ENCODE measurements at places on chromosomes 5 and 9.

DNA sequence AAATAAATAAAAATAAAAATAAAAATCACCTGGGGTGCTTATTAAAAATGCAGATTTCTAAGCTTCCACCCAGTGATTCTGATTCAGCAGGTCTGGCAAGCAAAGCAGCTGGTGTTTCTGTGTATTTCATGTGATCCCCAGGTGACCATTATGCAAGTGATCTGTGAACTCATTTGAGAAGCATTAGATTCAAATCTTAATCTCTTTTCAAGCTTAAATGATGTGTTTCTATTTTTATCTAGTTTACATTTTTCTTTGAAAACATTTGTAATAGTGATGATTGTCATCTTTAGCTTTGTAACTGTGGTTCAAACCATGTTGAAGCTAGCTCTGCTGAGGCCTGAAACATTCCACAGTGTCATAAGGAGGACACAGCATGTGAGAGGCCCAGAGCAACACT lies 804.8 kb upstream of the ZNF608 start:
- DNase-seq, result no peak

DNA sequence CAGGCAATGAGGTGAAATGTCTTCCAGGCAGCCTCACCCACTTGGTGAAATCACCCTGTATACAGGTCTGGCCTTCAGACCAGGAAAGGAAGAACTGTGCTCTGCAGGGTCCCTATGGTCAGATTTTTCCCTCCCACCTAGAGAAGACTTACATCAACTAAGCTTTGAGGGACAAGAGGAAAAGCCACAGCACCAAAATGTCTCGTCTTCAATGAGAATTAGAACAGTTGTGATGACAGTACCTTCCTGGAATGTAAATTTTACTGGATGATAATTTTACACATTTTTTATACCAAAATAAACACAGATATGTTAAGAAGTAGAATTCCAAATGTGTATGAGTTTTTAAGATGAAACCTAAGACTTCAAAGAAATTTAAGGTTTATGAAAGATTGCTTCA lies 283.9 kb downstream of the SPOCK1 start:
- DNase-seq, result no peak

- DNase-seq, result no peak
Measured at GRCh38 chr5:28710360-28710759, 1672.0 kb upstream of the CDH9 start.

DNA sequence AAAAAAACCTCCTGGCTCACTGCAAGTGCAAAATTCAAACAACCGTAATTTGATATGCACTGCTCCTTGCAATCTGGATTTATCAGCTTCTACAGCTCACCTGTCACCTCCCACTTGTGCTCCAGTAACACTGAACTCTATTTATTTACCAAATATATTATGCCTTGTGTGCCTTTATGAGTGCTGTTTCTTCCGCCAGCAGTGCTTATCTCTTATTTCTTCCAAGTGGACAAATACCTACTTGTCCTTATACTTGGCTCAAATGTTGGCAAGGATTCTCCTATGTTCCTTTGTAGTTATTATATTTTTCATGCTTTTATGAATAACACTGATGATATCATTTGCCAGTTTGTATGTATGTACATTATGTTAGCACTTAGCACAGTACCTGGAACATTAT lies 145.7 kb upstream of the ARRDC3 start:
- no peak for DNase-seq

GRCh38 chr5:131406076-131406475 lies 142.2 kb downstream of the CDC42SE2 start:
- no peak for DNase-seq

DNA sequence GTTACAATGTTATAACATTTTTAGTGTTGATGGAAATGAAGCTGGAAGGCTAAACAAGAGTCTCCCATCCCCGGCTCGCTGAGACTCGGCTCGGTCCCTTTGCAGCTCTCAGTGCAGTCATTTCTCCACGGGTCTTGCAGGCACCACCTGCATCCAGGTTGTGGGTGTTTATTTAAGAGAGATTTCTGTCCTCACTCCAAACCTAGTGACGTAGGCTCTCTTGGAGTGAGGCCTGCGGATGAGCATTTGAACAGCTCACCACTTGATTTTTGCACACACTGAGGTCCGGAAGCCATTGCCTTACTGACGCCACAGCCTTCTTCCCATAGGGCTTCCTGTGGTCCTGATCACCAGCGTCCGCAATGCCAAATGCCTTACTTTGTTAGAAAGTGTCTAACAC lies 197.7 kb upstream of the OTULINL start:
- DNase-seq, result no peak

DNA sequence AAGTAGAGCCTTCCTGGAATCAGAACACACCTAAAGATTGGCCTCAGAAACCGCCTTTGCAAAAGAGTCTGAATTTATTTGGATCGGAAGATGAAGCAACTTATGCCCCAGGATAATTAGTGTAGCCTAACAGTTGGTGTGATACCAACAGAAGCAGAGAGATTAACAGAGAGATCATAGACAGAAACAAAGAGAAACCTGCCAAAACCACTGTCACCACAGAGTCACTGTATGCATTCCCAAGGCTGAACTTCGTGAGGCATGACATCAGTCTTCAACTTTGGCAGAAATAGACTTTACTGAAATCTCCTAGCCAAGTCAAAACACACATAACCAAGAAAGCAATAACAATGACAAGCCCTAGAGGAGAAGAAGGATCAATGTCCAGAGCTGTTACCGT lies 361.8 kb downstream of the ELAVL2 start:
- no peak for DNase-seq

GRCh38 chr5:2879701-2880100 lies 128.2 kb upstream of the IRX2 start:
- DNase-seq, result no peak

GRCh38 chr9:137439158-137439714 lies 1.9 kb downstream of the ENTPD8 start:
- no peak for DNase-seq

DNA sequence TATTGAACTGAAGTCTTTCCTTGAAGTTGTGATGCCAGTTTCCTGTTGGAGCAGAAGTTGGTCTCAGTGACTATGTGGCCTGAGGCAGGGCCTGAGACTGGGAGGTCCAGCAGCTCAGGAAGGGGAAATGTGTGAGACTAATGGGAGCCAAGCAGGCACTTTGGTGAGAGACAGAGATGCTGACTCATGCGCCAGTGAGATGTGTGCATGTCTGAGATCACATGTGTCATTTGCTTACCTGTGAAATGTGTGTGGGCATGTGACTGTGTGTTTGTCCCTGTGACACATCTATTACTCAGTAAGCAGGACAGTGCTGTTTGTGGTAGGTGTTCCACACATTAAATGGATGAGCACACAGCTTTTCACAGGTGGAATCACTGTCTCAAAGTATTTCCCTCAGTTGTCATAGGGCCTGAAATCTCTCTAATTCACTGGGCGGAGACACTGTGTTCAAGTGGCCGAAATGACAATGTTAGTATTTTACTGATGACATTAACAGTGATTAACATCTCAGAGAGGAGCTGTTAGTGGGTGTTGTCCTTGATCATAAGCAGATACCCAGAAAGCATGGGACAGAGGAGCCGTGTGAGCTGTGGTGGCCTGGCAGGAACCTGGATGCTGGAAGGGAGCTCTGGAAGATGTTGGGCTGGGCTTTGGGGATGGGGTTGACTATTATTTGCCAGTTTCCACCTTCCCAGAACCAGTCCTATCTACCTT lies 7.4 kb downstream of the NPR2 start:
- peak; percentile 29 for DNase-seq

DNA sequence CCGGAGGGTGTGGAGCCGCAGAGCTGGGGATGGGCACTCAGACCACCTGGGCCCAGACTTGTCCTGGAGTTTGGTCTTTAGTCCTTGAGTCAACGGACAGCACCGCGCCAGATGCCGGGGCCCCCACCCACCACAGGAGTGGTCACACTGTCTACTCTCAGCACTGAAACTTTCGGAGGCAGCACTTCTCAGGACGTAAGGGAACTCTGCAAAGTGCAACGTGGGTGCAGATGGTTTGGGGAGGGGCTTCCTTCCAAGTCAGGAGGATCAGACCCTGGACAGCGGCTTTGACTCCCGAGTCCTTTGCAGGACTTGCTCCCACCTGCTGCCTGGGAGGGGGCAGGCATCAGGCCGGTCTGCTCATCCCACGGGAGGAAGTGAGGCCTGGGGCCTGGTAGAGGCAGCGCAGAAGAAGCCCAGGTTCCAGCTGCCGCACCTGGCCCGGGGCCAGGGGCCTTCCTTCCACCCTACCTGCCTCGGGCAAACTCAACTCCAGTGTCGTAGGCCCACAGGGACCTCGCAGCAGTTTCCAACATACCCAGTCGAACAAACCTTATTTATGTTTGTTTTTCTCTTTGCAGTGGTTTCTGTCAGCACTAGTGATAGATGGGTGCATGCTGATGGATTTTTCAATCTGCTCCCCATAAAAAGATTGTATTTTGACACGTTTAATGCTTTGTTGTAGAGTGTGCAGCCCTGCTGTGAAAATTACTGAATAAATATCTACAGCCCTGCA lies 149.8 kb upstream of the PPP1R26 start:
- no peak for DNase-seq

DNA sequence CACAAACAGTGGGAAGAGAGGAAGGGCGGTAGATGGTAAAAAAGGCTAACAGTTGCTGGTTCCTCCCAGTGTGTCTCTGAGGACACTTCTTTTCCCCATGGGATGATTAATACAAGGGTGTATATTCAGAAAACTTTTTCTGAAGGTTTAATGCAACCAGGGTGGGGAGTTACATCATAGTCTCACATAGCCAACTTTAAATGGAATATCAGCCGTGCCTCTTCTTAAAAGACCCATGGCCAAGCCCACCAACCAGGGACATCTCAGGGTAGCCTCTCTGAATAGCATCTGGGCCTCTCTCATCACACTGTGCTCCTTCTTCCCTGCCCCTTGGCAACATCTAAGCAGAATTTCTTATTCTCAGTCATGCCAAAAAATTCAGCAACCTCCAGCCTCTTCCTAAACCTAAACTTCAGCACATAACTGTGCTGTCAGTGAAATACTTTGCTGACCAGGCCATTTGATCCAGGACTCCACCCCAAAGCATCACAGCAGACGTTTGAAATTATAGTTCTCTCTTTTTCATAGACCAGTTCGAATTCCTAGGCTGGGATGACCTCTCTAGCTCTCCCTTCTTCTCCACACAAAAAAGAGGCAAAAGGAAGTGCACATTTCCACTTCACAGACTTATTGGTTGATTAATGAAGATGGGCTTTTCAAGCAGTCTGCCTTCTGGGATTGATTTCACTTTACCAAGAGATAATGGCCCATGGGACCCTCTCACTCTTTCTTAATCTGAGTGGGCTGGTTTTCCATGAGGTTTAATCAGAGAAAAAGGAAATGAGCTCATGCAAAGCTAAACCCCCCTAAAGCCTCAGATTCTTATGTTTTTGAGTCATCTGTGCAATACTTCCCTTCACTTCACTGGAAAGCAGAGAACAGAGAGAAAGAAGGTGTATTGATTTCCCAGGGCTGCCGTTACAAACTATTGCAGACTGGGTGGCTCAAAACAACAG lies 85.1 kb upstream of the RAI14 start:
- DNase-seq, result no peak

DNA sequence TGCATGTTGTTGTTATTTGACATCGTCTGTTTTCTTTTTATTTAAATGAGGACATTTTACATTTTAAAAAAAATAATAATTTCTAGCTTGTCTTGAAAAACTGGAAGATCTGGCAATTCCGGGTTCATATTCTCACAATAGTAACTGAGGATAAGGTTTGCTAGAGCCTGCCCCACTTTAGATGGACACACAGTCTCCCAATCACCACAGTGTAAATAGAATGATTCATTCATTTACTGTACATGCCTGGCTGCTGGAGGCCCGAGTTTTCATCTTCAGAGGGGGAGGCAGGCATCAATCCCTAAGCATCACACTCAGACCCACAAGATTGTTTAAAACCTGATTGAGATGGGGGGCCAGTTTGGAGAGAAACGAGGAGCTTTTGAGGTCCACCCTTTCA lies 2039.7 kb upstream of the WWC1 start:
- DNase-seq, result no peak

DNA sequence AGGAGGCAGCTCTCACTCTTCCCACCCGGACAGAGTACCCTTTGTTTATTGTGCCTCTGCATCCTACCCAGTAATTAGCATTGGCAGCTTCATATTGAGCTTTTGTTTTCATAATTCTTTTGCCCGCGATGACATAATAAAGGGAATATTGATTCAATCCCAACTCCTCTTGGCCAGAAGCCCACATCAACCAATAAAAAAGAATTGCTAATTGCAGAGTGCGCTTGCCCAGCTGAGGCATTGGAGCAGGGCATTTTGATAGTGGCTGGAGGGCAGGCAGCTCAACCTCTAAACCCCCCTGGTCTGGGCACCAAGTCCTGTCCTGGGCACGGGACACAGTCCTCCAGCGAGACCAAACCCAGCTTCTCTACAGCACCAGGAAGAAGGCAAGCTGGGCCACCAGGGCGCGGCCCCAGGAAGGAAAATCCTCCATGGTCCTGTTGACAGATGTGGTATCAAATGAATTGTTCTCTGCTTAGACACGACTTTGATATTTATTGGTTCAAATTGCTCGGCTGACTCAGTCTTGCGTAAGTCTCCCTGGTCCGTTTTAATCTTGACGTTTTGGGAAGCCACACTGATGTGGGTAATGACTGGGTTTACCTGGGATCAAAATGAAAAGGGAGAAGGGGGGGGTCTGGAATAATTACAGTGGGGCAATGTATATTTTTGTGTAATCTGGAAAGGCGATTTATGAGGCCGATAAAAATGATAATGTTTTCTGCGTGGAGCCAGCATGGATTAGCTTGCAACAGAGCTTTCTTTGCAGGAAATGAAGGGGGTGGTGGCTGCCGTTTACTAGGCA lies 220.7 kb upstream of the MSX2 start:
- no peak for DNase-seq

GRCh38 chr9:15286161-15286821 lies 20.7 kb downstream of the TTC39B start:
- DNase-seq, result no peak

- DNase-seq, result no peak
Measured at GRCh38 chr9:35274993-35275392, 113.2 kb downstream of the UNC13B start.

- no peak for DNase-seq
Measured at GRCh38 chr5:73278693-73279092, 105.7 kb downstream of the TMEM174 start.

GRCh38 chr5:143484601-143485000 lies 81.1 kb upstream of the NR3C1 start:
- no peak for DNase-seq

DNA sequence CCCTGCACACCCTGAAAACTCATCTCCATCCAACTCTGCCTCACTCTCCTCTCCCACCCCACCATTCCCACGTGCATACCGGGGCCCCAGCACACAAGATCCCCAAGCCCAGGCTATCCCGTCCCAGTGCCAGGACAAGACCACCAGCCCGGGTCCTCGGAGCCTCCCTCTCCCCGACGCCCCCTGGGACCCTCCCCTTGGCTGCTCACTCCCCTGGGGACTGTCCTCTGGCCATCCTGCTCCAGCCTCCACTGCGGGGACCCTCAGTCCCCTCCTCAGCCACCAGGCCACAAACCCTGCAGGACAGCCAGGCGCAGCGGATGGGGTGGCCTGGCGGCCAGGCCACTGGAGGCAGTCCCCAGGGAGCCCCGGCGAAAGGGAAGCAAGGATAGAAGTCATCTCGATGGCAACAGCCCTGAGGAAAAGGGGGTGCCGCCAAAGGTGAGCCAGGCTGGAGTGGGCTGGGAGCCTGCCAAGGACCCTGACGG lies 62.8 kb downstream of the C9orf50 start:
- DNase-seq, result no peak
